G401 (cell line): ENCODE measurements at places on chromosomes 1 and 21.

GRCh38 chr1:151934048-151934493 is 24.8 kb upstream of the THEM4 start:
- peak; percentile 21 for DNase-seq

- no peak for DNase-seq
Measured at GRCh38 chr1:111569913-111570312, 49.7 kb upstream of the RAP1A start.

DNA sequence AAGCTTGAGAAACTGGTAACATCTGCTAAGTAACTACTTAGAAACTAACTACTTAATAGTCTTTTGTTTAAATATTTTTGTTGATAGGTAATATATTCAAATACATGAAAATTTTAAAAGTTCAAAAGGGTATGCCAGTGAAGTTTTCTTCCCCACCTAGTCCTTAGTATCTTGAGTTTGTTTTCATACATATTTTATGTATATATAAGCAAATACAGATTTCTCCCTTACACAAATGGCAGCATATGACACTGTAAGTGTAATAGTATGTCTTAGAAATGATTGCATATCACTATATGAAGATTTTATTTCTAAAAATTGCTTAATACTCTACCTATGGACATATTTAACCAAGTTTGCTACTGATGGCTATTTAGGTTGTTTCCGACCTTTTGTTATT is 38.9 kb downstream of the MARK1 start:
- no peak for DNase-seq

GRCh38 chr1:14611792-14612191 is 13.3 kb downstream of the KAZN start:
- DNase-seq: no peak

DNA sequence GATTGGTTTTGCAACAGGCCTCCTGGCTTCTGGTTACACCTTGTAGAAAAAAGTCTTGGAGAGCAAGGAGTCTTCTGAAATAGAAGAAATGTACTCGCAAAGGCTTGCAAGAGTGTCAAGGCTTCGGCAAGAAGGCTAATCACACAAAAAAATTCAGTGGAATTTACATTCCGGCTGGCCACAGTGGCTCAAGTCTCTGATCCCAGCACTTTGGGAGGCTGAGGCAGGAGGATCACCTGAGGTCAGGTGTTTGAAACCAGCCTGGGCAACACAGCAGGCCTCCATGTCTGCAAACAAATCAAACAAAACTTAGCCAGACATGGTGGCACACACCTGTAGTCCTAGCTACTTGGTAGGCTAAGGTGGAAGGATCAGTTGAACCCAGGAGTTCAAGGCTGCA is 7.7 kb upstream of the DOP1B start:
- no peak for DNase-seq

DNA sequence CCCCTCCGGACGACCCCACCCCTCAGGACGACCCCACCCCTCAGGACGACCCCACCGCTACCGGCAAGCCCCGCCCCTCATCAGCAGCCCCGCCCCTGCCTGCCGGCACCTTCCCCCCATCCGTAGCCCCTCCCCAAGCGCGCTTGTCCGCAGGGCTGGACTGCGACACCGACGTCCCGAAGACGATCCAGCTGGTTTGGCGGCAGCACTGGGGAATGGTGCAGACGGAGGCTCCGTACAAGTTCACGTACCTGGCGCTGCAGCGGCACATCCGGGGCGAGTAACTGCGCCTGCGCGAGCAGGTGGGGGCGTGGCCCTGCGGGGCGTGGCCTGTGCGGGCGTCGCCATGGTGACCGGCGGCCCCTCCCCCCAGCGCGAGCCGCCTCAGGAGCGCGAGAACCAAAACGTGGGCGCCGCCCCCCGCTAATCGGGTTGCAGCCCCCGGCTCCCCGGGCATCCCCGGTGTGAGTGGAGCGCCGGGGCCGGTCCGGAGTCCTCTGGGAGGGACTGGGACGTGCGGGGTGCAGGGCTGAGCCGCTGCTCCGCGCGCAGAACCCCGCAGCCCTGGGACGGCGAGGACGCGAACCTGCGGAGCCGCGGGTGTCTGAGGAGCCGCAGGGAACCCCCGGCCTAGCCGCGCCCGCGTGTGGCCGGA is 4.9 kb downstream of the RNF223 start:
- DNase-seq: peak; percentile 60

GRCh38 chr1:231806623-231807495 is 180.3 kb downstream of the DISC1 start:
- peak; percentile 30 for DNase-seq

DNA sequence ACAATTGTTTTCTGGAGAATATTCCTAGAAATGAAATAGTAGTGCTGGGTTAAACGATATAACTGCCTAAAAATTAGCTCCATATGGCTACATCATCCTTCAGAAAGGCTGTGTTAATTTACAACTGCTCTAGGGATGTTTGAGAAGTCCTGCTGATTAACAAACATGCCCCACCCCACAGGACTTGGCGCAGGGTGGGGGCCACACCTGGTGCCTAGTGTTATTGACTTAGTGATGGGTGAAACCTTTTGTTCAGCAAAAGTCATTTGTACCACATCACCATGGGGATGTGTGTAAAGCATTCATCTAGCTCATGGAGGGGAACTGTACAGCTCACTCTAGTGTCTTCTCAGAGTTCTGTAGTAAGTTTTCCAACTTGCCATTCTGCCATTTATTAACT is 492.8 kb downstream of the CAMTA1 start:
- DNase-seq: no peak

GRCh38 chr1:162347281-162347680 is 29.4 kb downstream of the SPATA46 start:
- no peak for DNase-seq

- DNase-seq: no peak
Measured at GRCh38 chr1:1181938-1182410, 8.3 kb downstream of the TTLL10 start.

GRCh38 chr21:45363921-45364467 is 41.0 kb upstream of the COL18A1 start:
- peak; percentile 54 for DNase-seq

- no peak for DNase-seq
Measured at GRCh38 chr1:179785031-179785431, 41.9 kb downstream of the FAM163A start.

GRCh38 chr1:96427616-96428015 is 294.0 kb upstream of the PTBP2 start:
- DNase-seq: no peak

DNA sequence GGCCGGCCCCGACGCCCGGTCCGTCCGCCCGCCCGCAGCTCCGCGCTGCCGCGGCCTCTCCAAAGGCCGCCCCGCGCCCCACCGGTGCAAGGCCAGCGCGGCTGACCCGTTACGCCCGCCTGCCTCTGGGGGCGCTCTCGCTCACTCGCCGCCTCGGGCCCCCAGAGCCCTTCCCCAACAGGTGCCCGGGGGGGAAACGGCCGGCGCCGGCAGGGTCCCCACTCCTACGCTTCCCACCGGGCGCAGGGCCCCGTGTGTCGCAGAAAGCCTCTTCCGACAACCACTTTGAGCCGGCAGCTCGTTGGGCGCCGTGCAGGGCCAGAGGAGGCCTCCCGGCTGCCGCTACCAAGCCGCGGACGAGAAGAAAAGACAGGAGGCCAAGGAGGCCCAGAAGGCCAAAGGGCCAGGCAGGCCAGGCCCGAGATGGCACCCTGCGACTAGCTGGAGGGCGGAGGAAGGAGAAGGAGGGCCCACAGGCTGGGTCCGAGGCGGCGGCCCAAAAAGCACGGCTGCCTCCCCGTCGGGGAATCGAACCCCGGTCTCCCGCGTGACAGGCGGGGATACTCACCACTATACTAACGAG is 64.9 kb upstream of the FCGR2A start:
- peak; percentile 18 for DNase-seq

DNA sequence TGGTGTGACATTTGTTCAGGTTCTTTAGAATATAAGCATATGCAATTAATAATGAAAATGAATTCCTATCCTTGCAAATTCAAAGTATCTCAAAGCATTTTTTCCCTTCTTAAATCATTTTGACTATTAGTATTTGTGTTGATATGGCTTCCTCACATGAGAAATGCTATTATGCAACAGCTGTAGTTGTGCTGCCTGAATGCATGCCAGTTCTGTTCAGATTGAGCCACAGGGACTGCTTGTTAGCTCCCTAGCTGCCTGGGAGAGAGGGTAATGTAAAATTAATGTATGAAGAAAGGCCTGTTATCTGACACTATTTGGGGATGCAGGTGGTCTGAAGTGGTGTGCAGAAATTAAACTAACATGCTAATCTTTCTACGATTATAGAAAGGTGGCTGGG is 45.5 kb downstream of the CACHD1 start:
- DNase-seq: peak; percentile 63

GRCh38 chr21:19776076-19776475 is 1222.1 kb upstream of the NCAM2 start:
- DNase-seq: no peak

- peak; percentile 69 for DNase-seq
Measured at GRCh38 chr1:224632381-224632871, 16.3 kb downstream of the CNIH3 start.

DNA sequence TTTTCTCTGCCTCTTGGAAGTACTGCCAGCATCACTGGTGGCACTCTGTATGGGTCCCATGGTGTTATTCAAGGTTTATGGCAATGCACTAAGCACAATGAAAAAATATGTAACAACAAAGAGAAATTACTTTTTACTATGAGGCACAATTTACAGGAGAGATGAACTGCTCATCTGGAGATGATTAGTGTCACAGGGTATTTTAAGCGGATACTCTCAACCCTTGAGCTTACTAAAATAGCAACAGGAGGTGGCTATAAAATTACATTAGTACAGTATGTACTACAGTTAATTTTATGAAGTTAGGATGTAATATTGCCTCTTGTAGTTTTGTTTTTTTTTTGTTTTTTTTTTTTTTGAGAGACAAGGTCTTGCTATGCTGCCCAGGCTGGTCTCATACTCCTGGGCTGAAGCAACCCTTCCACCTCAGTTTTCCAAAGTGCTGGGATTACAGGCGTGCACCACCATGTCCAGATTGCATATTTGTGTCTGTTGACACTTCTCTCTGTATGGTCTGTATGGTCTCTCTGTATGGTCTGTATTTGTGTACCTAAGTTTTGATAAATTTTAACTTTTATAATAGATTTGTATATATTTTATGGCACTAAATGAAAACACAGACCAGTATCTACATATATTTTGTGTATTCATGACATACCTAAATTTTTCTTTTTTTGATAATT is 175.6 kb upstream of the HP1BP3 start:
- DNase-seq: no peak

DNA sequence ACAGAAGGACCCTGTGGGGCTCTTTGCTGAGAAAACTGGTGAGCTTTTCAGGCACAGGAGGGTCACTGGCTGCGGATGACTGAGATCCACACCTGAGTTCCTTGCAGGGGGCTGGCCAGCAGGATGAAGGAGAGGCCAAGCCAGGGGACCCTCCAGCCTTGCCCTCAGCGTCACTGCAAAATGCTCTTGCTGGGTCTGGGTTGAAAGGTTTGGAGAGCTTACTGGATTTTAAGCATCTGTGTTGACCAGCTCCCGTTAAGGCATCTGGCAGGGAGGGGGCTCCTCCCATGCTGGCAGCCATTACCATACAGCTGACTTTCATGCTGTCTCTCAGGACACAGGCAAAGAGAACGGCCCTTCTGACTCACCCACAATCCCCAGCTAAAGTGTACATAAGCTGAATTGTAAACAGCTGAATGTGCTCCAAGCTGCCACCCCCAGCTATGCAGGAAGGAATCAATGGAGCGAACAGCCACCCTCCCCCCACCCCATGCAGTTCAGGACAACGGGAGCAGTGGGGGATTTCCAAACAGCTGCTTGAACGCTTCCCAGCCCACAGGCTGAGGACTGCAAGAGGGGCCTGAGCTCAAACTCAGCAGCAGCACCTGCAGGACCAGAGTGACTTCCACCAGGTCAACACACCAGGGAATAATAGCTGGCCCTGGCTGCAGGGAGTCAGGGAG is 21.3 kb upstream of the A3GALT2 start:
- peak; percentile 31 for DNase-seq
